ENCODE measurements at places on chromosomes 12 and 14.

GRCh38 chr14:100885617-100886016 lies 17.9 kb downstream of the RTL1 start:
- DNase-seq = no peak

DNA sequence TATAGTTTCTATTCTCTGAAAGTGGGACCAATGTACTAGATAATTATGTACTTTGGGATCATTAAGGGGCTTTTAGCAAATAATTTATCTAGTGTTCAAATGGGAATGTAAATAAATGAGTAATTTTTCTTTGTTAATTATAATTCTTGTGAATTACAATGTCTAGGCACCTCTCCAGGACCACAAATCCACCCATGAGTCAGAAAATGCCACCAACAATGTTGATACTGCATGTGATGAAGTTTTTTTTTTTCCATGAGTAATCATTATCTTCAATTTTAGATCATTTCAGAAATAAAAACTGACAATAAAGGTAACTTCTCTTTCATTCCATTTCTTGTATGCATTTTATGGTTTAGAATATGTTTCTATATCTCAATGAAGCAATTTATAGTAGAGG lies 470.3 kb downstream of the VRK1 start:
- no peak for DNase-seq

DNA sequence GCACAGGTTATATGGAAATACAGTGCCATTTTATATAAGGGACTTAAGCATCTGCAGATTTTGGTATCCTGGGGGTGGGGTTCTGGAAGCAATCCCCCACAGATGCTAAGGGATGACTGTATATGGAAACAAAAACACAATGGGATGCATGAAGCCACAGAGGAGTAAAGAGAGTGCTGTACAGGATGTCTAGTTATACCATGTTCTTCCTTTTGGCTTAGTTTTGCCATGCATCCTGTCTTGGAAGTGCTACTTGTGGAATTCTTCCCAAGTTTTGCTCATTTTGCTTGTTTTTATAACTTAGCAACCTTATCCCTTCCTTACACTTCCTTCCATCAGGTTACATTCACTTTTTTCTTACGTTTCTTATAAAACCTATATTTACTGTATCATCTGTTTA lies 55.6 kb downstream of the TRMT5 start:
- DNase-seq = no peak

GRCh38 chr12:100141666-100141997 lies 1.0 kb downstream of the BLTP3B start:
- DNase-seq = no peak

- DNase-seq = no peak
Observed at GRCh38 chr12:57237596-57237931, 8.1 kb downstream of the SHMT2 start.

- no peak for DNase-seq
Observed at GRCh38 chr12:40634517-40635131, 57.6 kb upstream of the CNTN1 start.

GRCh38 chr12:115413626-115414025 lies 729.7 kb upstream of the TBX3 start:
- no peak for DNase-seq

DNA sequence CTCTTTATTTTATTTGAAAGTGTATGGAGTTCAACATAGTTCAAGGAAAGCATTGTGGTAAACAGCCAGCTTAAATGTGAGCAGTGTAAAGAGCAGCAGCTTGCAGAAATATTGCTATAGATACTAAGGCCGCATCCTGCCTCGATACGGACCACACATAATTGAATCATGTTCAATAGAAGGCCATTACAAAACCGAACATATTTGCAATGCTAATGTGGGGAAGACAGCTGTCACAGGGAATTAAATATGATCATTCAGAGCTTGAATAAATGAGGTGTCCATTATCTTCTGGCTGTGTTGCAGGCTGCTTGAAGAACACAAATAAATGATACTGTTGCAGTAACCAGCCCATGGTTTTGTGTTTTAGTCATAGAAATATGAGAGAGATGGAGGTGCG lies 173.2 kb downstream of the BRMS1L start:
- DNase-seq = no peak

All from stimulated activated CD8-positive, alpha-beta memory T cell treated with anti-CD3 and anti-CD28 coated beads, Interleukin-2, amount 100 ng/mL, for 1 hour (primary cell).